Body of pancreas (tissue), 4 donors: ENCODE measurements at places on chromosomes 16 and 17. TPM values are rescaled to one million over a fixed set of nuclear protein-coding genes. Genes with fewer than 3 reads are reported as not detected.

DNAAF8 gene
- total RNA-seq = 0.26 TPM

CHRNE gene
- total RNA-seq = 0.33 TPM

TMC5 gene
- 2.3 TPM for total RNA-seq

NKD1 gene
- 4.9 TPM for total RNA-seq

ATP2A1 gene
- not detected for total RNA-seq

CA7 gene
- total RNA-seq = not detected

LPO gene
- not detected for total RNA-seq

PABPN1L gene
- total RNA-seq = not detected

OR1F1 gene
- total RNA-seq = not detected

KRTAP4-1 gene
- total RNA-seq = not detected

KRT20 gene
- not detected for total RNA-seq

PRSS8 gene
- total RNA-seq = 81.7 TPM

SAMD14 gene
- not detected for total RNA-seq

NPIPB6 gene
- total RNA-seq = 13.8 TPM

ERI2 gene
- total RNA-seq = 16.3 TPM

CCL16 gene
- 0.78 TPM for total RNA-seq

PGP gene
- 15.8 TPM for total RNA-seq

CD300LB gene
- total RNA-seq = not detected

STH gene
- not detected for total RNA-seq

RAB11FIP3 gene
- 122 TPM for total RNA-seq

SPATA32 gene
- not detected for total RNA-seq
